AG09309 (cell line): ENCODE measurements at places on chromosomes 7 and 10.

DNA sequence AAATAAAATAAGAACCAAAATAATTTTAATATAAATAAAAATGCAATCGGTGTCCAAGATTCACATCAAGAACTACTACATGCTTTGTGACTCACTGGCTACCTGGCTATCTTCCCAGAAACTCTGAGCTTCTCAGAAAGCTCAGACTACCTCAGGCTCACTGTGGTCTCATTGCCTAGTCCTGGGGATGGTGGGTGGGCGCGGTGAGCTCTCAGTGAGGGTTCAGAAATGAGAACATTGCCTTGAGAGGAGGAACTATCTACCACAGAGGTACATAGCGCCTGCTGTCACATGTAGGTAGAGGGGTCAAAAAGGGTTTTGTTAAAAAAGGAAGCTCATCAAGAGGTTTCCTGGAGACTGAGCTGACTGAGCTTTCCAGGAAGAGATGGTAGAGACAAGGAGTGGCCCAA is 108.0 kb downstream of the WDFY4 start:
- DNase-seq = peak; percentile 28

DNA sequence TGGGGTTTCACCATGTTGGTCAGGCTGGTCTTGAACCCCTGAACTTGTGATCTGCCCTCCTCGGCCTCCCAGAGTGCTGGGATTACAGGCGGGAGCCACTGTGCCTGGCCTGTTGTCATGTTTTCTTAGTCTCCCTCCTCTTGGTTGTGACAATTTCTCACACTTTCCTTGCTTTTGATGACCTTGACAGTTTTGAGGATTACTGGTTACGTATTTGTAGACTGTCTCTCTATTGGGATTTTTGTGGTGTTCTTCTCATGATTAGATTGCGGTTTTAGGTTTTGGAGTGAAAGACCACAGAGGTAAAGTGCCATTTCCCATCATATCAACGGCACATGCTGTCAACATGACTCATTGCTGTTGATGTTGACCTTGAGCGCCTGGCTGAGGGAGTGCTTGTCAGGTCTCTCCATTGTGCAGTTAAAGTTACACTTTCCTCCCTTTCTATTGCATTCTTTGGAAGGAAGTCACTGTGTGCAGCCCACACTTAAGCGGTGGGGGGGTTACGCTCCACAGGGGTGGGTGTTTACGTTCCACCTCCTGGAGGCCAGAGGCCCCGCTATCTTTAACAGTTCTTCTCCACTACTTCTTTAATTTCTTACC is 10.8 kb downstream of the NEURL1 start:
- peak; percentile 39 for DNase-seq

GRCh38 chr7:8305625-8306388 is 43.8 kb upstream of the ICA1 start:
- DNase-seq = no peak

DNA sequence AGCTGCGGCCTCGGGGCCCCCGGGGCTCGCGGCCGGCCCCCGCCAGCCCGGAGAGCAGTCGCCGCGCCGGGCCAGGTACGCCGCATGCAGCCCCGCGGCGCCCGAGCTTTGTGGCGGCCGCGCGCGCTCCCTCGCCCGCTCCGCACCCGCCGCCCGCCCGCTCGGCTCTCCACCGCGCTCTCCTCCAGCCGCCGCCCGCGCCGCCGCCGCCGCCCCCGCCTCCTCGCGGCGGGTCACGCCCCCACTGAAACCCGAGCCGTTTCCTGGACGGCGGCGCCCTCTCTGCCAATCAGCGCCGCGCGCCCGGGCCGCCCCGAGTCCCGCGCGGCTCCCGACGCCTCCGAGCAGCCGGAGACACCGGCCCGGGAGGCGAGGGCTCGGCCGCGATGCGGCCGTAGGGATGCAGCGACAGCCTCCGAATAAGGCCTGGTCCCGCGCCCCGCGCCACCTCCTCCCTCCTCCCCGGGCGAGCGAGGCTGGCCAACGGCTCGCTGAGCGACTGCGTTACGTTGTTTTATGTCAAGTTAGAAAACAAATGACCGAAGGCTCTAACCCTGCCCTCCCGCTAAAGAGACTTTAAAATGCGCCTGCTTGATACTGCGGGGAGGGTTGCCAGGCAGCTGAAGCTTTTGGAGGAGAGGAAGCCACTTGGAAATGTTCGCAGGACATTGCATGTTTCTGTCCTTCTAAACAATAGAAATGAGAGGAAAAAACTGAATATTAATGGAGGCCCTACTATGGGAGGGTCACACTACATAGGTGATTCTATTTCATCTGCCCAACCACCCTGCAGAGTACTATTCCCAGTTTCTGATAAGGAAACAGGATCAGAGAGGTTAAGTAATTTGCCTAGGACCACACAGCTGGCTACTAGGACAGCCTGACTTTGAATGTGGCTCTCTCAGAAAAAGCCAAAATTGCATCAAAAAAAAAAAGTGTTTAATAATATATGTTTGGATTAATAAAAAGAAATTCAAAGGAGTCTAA is at the start of gene FGFR2:
FGFR2 (minus strand) TSS at position 182 of the 987 bp plus-strand sequence. CDS start 4,627 bp downstream, outside the sequence.
- DNase-seq = no peak

- DNase-seq = no peak
Observed at GRCh38 chr7:95028683-95029082, 121.3 kb downstream of the PPP1R9A start.

GRCh38 chr7:141533149-141533949 is 17.9 kb upstream of the AGK start:
- peak; percentile 35 for DNase-seq

- no peak for DNase-seq
Observed at GRCh38 chr10:6537770-6538169, 42.3 kb downstream of the PRKCQ start.

DNA sequence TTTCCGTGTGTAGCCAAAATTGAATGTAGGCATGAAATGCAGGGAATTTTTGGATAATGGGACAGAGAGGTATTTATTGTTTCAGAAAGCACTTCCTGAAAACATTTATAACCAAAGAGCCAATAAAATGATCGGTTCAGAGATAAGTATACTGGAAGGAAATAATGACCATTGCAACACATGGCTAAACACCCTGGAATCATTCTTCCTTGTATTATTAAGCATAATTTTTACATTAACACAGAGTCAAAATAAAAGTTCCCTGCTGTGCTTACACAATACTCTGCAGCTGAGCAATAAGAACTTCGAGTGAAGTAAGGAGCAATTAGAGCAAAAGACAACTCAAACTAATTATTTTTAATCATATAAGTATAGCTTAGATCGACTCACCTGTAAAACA is 648.3 kb downstream of the TNS3 start:
- peak; percentile 92 for DNase-seq

GRCh38 chr10:8316284-8316683 is 261.8 kb downstream of the GATA3 start:
- DNase-seq = no peak

DNA sequence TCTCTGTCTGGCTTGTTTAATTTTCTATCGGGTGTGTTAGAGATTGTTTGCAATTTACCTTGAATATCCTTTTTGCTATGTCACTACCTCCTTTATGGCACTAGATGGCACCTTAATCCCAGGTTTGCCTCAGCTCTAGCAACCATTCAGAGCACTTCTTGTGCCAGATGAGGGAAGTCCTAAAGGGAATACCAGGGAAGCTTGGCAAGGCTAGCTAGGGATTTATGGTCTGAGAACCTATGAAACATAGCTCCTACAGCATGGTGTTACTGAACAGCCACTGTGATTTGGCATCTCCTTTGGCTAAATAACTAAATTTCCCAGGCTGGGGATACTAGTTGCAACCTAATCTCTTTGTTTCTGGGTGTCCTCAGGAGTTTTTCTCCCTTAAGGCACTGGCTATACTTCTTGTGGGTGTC is 69.0 kb upstream of the VOPP1 start:
- DNase-seq = peak; percentile 88

- no peak for DNase-seq
Observed at GRCh38 chr7:78006063-78006755, 207.6 kb downstream of the PHTF2 start.

GRCh38 chr10:35400595-35401268 is 64.4 kb downstream of the CCNY start:
- no peak for DNase-seq

GRCh38 chr10:48466611-48467240 is 138.1 kb downstream of the ARHGAP22 start:
- no peak for DNase-seq

GRCh38 chr10:87541114-87541513 is 36.4 kb downstream of the MINPP1 start:
- DNase-seq = no peak

- DNase-seq = no peak
Observed at GRCh38 chr10:108352771-108353170, 1188.3 kb upstream of the SORCS1 start.

GRCh38 chr7:23607130-23607529 is 9.9 kb downstream of the CCDC126 start:
- no peak for DNase-seq

- no peak for DNase-seq
Observed at GRCh38 chr10:44051091-44051490, 333.8 kb downstream of the CXCL12 start.

GRCh38 chr10:10482613-10483012 is 535.1 kb upstream of the CELF2 start:
- no peak for DNase-seq

DNA sequence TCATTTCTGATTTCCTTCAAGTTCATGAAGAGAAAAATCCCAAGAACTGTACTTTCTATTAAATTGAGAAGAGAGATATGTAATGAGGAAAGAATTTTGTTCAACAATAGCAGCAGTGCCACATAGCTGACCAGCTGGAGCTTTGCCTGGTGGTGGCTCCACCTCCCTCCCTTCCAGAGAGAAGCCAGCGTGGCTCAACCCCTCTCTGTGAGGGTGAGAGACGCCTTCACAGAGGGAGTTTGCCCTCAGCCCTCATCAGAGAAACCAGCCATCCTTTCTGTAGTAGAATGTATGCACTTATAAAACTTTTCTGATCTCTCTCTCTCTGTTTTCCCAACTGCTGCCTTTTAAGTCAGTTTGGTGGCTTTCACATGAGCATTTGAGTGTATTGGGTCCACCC is 20.5 kb upstream of the COL1A2 start:
- DNase-seq = peak; percentile 90

DNA sequence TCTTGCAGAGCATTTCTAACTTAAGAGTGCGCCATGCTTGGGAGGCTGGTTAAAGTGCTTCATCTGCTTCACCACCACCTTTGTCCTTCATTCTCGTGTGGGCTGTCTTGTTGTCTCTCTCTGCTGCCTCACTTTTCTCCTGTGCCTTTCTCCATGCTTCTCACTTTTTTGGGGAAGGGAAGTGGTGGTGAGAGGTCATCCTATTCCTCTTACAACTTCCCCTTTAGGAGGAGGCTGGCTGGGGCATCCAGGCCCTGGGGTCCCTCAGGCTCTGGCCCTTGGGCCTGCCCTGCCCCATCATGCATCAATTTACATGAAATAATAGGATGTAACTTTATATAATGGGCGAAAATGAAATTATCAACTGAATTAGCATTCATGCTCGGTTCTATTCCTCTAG is 39.9 kb upstream of the PIP4K2A start:
- DNase-seq = no peak

GRCh38 chr10:121848082-121848481 is 79.7 kb downstream of the ATE1 start:
- DNase-seq = no peak

DNA sequence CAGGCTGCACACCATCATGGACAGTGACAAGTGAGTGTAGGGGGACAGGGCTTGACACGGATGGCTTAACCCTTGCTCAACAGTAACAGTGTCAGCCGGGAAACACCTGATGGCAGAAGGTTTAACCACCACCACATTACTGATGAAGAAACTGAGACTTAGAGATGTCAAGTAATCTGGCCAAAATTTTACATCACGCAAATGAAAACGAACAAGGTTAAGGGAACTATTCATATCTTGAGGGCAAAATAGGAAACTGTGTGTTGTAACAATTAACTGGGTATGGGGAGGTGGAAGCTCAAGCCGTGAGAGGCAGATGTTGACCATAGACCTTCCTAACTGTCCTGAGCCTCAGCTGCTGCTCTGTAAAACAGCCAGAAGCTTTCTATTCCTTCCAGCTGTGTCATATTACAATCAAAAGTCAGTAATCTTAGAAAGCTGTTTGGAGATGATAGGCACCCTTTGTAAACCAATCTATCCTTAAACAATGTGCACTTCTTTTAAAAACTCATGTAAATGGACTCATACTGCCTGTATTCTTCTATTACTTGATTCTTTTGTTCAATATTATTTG is 68.4 kb downstream of the ABCC2 start:
- no peak for DNase-seq

- DNase-seq = no peak
Observed at GRCh38 chr10:61458031-61458430, 4.8 kb upstream of the TMEM26 start.

GRCh38 chr10:93947524-93947923 is 46.2 kb upstream of the PLCE1 start:
- DNase-seq = no peak
